ENCODE measurements at places on chromosomes 6 and 20.

DNA sequence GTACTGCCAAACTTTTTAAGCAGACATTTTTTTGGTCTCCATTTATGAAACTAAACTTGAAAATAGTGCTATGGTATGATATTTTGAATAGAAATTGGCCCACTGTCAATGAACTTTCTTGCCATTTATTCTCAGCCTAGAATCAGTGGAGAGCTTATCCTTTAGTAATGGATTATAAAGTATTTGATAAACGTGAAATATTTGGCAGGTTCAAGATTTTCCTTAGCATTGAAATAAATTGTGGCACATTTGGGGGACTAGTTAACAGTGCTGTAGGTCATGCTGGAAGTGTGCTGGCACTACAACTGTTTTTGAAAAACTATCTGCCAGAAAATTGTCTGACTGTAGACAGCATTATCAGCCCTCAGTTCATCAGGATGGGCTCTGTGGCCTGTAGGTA is 2.1 kb downstream of the PRSS35 start:
- no peak for DNase-seq

DNA sequence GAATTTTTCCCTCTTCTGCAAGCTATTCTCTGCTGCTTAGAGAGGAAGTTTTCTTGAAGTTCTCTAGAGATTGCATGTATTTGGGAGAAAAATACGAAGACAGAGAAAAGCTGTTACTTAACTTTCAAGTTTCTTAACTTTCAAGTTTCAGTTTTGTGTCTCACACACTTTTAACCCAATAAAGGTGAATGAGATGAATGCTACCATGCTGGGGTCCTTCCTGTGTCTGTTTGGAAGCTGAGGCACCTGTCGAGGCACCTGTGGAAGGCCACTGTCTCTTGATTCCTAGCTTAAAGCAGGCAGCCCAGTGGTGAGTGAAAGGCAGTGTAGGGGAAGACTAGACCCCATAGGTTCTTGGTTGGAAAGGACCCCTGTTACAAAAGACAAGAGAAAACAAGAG is 372.8 kb upstream of the JARID2 start:
- no peak for DNase-seq

- DNase-seq = no peak
Measured at GRCh38 chr6:32393665-32394420, 13.1 kb downstream of the BTNL2 start.

DNA sequence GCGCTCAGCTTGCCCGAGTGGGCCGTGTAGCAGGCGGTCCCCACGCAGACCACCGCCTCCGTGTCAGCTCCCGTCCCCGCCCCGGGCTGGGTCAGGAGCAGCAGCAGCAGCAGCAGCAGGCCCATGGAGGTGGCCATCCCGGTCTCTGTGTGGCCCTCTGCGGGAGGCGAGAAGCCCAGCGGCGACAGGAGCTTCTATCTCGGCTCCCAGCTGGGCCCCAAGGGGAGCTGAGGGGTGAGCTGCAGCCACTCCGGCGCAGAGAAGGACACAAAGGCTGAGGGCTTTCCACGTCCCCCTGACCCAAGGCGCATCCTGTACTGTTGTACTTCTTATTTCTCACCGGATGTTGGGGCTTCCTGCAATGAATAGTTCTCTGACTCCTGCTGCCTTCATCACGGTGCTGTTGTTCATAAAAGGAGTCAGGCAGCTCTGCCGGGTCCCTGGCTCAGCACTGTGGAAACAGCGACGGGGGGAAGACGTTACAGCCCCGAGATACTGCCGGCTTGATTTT is at the start of gene CD93:
Gene CD93 (minus strand): TSS at position 269 of the 511 bp plus-strand sequence. CDS start 132 bp downstream, at position 137.
- DNase-seq = no peak

DNA sequence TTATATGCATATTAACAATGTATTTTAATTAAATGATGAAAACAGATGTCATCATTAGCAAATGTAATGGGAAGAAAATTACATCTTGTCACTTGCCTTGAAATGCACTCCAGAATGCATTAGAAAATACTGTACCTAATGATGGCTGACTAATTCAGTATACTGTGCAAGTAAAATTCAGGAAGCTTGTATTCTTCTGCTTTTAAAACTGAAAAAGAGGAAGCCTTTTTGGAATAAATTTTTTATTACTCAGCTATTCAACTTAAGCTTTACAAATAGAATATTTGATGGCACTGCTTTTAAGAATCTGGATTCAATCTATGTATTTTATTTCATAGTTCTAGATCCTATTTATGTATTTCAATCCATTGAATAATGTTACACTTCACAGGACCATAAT is 195.5 kb downstream of the RIMS1 start:
- no peak for DNase-seq

DNA sequence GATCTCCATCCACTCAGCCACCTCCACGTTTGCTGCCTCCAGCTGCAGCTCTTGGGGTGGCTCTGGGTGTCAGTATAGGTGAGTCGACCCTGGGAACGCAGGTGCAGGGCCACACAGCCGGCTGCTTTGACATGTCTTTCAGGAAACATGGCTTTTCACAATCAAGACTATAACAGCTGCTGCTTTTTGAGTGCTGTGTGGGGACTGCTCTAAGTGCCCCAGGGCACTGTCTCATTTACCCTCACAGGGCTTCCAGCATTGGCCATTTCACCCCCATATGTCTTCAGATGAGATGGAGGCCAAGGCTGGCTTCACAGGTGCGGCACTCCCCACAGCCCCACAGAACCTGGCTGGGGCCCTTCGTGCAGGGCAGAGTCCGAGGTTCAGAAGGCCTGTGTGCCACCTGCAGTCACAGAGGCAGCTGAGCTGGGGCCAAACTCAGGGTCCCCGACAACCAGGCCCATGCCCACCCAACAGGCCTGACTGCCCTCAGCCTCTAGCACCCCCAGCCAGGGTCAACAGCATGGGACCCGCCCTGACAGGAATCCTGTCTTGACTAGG is 14.9 kb upstream of the CST7 start:
- DNase-seq = no peak

DNA sequence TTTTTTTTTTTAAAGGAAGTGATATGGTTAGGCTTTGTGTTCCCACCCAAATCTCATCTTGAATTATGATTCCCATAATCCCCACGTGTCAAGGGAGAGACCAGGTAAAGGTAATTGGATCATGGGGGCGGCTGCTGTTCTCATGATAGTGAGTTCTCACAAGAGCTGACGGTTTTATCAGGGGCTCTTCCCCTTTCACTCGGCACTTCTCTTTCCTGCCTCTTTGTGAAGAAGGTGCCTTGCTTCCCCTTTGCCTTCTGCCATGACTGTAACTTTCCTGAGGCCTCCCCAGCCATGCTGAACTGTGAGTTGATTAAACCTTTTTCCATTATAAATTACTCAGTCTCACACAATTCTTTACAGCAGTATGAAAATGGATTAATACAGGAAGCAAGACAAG is 64.3 kb downstream of the ZFP64 start:
- DNase-seq = no peak

DNA sequence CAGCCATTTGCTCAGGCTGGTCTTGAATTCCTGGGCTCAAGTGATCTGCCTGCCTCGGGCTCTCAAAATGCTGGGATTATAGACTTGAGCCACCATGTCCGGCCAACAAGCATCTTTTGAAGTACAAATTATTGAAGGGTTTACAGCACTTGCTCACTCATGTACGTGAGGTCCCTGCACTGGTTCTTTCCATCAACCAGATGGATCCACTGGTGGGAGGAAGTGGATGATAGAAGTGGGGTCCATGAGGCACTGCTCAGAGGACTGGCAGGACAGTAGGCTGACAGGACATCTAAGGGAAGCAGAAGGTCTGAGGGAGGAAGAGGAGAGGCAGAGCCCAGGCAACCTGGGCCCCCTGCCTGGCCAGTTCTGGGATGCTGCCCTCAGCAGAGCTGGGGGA is 109.2 kb upstream of the NXT1 start:
- no peak for DNase-seq

- no peak for DNase-seq
Measured at GRCh38 chr6:169243186-169243585, 10.5 kb downstream of the THBS2 start.

DNA sequence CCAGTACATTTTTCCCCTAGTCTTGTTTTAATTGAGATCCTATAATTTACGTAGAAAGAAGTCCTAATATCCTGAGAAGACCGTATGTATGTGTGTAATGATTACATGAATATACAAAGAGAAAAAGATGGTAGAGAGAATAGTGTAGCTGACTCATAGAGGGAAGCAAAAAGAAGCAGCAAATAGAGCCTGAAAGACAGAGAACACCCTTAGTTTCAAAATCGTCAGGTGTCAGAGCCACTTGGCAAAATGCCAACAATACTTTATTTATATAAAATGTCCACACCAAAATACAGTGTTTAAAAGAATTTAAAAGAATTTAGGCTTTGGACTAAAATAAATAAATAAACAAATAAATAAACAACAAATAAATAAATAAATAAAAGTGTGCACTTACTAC is 1414.1 kb upstream of the EYS start:
- DNase-seq = no peak

DNA sequence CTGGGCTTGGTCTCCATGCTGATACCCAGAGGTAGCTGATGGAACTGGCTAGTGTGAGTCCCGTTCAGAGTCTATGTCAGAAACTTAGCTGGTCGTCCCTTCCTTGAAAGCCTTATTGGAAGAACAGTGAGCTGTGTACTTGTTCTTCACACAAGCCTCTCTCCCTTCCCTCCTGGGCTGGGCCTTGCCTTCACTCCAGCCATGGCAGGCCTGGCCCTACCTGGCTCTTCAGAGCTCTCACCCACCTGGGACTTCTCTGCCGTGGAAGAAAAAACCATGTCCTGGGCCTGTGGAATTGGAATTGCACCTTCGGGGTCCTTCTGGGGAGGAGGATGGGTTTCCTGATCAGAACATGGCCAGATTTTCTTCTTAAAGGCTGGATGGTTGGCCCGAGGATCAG is 20.3 kb upstream of the ZNF831 start:
- DNase-seq = no peak

DNA sequence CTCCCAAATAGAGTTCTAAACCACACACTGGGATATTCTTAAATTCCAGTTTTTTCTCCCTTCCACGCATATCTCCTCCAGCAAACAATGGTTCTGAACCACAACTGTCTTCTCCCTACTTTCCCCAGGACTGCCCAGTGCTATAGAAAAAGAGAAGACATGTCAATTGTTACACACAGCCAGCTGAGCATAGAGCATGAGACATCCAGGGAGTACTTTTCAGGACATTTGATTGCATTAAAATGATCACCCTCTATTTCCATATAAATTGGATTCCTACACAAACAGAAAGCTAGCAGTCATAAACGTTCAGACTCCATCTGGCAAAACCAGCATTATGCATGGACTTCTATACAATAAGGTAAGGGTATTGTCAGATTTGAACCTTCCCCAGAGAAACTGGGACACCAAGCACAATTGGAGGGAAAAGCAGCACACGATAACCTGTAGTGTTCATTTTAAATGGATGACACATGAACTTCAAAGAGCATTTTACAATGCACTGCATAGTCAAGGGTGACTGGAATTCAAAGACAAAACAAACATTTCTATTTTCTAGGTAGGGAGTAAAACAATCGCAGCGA is 93.1 kb upstream of the HEY2 start:
- DNase-seq = no peak

DNA sequence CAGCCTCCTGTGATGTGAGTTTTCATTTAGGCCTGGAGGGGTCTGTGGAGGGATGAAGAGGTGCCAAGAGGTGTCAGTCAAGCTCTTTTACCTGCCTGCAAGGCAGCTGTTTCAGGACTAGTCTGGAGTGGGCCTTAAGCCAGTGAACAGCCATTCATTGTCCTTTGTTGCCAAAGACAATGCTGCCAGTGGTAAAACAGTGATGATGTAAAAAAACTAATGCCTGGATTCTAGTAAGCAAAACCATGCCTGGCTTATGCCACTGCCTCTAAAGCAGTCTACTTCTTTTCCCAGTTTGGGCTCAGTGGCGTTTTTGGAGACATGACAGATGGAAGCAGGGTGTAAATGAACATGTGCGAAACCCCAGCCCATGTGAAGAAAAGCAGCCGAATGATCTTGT is 93.5 kb upstream of the KCNK16 start:
- DNase-seq = no peak

- peak; percentile 57 for DNase-seq
Measured at GRCh38 chr6:111872401-111873177, 663 bp downstream of the FYN start.

GRCh38 chr6:144148886-144149285 is 1.4 kb upstream of the STX11 start:
- no peak for DNase-seq

DNA sequence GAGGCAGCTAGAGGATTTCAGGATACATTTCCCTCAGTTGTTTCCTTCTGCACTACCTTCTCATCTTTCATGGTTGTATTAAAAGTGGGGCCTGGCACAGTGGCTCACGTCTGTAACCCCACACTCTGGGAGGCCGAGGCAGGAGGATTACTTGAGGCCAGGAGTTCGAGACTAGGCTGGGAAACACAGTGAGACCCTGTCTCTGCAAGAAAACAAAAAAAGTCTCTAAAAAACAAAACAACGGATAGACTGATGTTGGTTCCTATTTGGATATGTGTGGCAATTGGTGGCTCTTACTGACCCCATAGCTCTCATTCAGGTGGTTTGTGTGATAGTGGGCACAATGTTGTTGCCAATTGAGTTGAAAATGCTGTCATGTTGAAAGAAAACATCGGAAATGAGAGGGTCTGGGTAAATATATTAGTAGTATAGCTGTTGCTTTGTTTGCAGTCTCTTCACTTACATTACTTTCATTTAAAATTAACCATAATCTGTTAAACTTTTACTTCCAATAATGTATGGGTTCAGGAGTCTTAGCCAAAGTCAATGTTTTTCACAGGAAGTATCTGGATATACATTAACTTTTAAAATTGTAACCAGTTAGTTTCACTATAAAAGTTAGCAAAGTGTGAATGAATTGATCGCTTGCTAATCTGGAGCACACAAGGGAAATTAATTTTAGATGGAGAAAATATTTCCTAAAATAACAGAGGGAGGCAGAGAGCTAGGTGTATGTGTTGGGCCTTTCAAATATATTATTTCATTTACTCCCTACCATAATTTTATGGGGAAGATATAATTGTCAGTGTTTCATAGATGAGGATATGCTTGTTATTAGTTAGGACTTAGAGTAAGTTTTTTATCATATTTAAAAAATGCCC is 31.1 kb downstream of the UTRN start:
- DNase-seq = no peak

- no peak for DNase-seq
Measured at GRCh38 chr20:57594092-57594951, 25.9 kb downstream of the ZBP1 start.

Measured in activated CD8-positive, alpha-beta memory T cell treated with anti-CD3 and anti-CD28 coated beads for 4 hours (primary cell).